Stimulated activated CD4-positive, alpha-beta T cell treated with anti-CD3 and anti-CD28 coated beads, Interleukin-12 subunit alpha, Interleukin-12 subunit beta, amount 100 ng/mL, for 24 hours (primary cell): ENCODE measurements at places on chromosomes 3 and 15.

- DNase-seq, result no peak
Measured at GRCh38 chr15:39028069-39028468, 463.5 kb upstream of the RASGRP1 start.

- DNase-seq, result no peak
Measured at GRCh38 chr3:93910097-93910496, 63.6 kb downstream of the PROS1 start.

GRCh38 chr3:86073799-86074198 is 917.1 kb downstream of the VGLL3 start:
- DNase-seq, result no peak

GRCh38 chr15:74039656-74040010 is 42.7 kb downstream of the GOLGA6A start:
- no peak for DNase-seq

GRCh38 chr15:42693496-42693895 is 43.4 kb downstream of the CDAN1 start:
- DNase-seq, result no peak

DNA sequence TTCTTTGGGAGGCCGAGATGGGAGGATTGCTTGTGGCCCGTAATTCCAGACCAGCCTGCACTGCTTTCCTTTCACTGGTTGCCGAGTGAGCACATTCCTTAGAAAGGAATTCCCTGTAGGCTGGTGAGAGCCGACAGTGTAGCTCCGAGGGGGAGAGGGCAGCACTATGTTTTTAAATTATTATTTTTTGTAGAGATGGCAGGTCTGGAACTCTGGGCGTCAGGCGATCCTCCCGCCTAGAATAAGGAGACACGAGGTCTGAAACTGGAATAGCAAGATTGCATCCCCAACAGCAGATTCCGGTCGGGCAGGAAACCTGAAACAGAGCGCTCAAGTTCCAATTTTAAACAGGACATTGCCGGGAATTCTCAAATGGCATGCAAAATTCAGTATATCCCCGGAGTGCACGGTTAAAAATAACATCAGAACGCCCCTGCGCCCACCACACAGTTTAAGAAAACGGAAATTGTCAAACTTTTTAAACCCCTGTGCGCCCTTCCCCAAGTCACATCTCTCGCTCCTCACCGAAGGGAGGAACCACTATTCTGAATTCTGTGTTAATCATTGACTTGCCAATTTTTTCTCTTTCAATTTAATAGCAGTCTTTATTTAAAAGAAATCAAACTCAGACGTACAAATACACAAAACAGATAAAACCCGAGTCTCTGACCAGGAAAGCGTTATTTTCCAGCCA is 643 bp upstream of the RNU5B-1 start:
- no peak for DNase-seq

GRCh38 chr15:66290518-66290917 is 2.9 kb upstream of the DIS3L start:
- DNase-seq, result no peak

GRCh38 chr15:57091636-57092035 is 173.2 kb downstream of the TCF12 start:
- no peak for DNase-seq
